8988T (cell line): ENCODE measurements at places on chromosomes 5 and 9.

DNA sequence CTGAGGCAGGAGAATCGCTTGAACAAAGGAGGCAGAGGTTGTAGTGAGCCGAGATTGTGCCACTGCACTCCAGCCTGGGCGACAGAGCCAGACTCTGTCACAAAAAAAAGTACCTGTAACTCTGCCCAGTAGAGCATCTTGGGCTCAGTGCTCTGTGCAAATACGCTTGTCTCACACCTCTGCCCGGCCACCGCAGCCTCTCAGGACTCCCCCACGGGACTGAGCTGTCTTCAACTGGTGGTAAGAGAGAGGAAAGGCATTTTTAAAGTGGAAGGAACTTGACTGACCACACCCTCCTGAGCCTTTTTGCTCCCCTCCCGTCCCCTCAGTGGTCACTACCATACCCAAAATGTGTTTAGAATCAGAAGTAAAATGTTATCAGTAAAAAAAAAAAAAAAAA, 174.3 kb upstream of the PIK3R1 start:
- no peak for DNase-seq

- DNase-seq, result no peak
These were observed 42.8 kb upstream of the CDK20 start for GRCh38 chr9:88017096-88017495.

DNA sequence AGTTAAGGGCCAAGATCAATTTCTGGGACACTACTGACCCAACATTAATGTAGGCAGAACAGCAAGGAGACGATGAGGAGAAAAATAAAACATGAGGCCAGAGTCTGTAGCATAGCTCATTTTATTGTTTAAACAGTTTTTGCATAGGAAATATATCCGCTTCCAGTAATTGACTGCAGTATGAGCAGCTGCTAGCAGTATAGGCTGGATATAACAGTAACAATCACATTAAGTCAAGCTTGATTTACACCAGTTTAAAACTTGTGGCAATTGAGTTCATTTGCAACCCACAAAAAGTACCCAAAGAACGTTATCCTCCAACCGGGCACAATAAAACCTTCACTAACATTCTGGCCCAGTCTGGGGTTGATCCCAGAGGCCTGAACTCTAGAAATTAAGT, 232.2 kb downstream of the NFIB start:
- DNase-seq, result no peak

GRCh38 chr5:115657125-115657880, 31.5 kb upstream of the TMED7 start:
- DNase-seq, result no peak
